ENCODE measurements at places on chromosomes 3 and 15.

DNA sequence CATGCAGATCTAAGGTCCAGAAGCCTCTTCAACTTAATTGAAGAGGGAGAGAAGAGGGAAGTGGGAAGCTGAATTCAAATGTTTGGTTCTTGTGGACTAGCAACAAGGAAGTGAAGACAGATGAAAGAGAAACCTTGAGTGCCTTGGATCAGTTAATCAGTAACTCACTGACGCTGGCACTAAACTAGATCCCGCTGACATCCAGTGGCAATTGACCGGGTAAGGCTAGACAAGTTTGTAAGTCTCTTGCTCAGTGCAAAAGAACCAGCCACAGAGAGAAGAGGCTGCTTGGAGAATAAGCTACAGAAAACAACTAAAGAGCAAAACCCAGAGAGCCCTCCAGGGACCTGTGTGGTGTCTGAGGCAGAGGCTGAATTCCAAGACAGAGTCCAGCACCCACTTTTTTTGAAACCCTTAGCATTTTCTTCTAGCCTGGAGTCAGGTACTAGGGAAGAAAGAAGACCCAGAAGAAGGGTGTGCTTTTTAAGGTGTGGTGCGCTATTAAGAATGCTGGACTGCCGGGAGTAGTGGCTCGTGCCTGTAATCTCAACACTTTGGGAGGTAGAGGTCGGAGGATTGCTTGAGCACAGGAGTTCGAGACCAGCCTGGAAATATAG lies 6.9 kb downstream of the PLCH1 start:
- no peak for DNase-seq

DNA sequence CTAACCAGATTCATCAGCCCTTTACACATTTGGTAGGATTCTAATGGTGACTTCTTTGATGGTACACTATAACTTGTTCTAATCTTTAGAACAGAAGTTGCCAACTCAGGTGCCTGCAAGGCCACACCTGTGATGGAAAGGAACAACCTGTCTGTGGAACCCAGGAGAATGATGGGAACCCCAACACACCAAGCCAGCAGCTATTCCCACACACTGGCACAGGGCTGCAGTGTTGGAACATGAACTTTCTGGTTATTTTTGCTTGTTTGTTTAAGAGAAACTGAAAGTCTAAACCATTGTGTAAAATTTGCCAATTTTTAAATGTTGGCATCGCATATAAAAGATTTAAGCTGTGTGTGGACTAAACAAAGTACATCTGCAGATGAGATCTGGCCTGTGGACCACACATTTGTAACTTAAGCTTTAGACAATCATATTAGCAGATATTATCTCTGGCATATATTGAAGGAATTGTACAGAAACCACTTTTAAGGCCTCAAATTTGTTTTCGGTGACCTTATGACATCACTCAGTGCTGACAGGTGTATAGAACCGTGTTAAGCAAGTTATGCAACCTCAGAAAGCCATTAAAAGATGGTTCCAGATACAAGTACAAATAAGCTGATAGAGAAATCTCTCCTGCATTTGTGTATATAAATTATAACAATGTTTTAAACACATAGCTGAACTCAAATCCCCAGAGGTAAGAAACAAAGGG lies 242.9 kb downstream of the SLC9A9 start:
- no peak for DNase-seq

DNA sequence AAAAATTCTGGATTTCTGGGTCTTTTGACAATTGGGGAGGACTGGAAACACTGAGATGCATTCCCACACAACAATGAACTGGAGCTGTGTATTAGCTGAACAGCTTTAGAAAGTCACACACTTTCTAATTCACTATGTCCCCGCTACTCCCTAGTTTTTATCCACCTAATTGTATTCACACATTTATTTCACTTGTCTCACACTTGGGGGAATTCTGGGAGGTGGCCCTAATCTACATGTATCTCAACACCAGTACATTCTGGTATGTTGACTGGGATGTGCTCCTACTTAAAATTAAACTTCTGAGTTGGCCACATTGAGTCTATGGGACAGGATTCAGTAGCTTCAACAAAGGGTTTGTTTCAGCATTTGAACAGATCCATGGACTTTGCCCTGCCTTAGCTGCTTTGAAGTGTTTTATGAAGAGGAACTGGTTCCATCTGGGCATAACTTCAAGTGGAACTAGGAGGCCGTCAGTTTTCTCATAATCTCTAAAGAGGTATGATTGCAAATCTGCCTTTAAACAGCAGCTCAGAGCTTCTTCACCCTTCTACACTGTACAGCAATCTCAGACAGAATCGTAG lies 106.5 kb upstream of the CMC1 start:
- no peak for DNase-seq

- DNase-seq = no peak
These were observed 37.1 kb downstream of the ABHD17C start for GRCh38 chr15:80732167-80732566.

- no peak for DNase-seq
These were observed 50.9 kb upstream of the SPRED1 start for GRCh38 chr15:38201714-38202113.

GRCh38 chr15:39616731-39617455 lies 36.0 kb downstream of the THBS1 start:
- no peak for DNase-seq

GRCh38 chr3:11323813-11324212 lies 51.6 kb downstream of the ATG7 start:
- DNase-seq = no peak

GRCh38 chr3:105613120-105613519 lies 246.4 kb downstream of the ALCAM start:
- no peak for DNase-seq

All from naive thymus-derived CD8-positive, alpha-beta T cell (primary cell).